ENCODE measurements at places on chromosomes 7 and 10.

DNA sequence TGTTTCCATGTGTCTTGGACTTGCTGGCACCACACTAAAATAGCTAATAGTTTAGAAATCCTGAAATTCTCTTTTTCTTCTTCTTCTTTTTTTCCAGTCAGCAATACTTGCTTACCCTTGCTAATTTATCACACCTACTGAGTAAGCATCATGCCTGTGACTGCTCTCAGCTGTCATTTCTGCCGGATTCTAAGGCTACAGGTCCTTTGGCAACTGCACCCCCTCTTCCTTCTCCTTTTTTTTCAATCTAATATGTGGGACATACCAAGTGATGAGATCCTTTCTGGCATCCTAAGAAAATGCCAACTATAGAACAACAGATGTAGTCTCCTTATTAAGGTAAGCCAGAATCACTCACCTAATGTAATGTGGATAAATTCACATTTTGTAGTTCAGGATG lies 444.7 kb downstream of the MAGI2 start:
- DNase-seq: peak; percentile 33

- DNase-seq: no peak
Measured at GRCh38 chr7:64651203-64651602, 14.7 kb upstream of the ZNF107 start.

- no peak for DNase-seq
Measured at GRCh38 chr10:48194830-48195229, 79.7 kb downstream of the FRMPD2 start.

- no peak for DNase-seq
Measured at GRCh38 chr7:64887756-64888508, 15.1 kb upstream of the ZNF273 start.

- no peak for DNase-seq
Measured at GRCh38 chr10:99292159-99292558, 37.0 kb upstream of the CNNM1 start.

DNA sequence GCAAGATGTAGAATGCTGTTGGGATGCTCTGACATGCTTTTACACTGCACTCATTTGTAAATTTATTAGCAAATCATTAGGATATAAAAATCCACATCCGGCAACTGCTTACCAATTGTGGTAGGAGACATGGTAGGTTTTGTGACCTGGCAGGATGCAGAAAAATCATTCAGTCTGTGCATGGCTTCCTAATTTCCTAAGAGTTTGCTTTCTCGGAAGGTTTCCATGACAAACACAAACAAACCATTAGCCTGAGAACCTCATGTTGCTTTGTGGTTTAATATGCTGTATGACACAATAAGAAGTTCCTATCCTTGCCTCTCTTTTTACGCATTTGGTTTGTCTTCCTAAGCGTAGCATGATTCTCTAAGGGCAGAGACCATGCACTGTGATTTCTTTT lies 14.7 kb upstream of the LMBR1 start:
- no peak for DNase-seq

DNA sequence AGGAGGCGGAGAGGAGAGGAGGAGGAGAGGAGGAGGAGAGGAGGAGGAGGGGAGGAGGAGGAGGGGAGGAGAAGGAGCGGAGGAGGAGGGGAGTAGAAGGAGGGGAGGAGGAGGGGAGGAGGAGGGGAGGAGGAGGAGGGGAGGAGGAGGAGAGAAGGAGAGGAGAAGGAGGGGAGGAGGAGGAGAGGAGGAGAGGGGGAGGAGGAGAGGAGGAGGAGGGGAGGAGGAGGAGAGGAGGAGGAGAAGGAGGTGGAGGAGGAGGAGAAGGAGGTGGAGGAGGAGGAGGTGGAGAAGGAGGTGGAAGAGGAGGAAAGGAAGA lies 15.5 kb upstream of the CRCP start:
- DNase-seq: no peak

GRCh38 chr7:79984210-79984609 lies 150.4 kb upstream of the GNAI1 start:
- no peak for DNase-seq

GRCh38 chr7:126780993-126781392 lies 471.7 kb downstream of the GRM8 start:
- no peak for DNase-seq

- no peak for DNase-seq
Measured at GRCh38 chr10:132834891-132835847, 49.2 kb upstream of the NKX6-2 start.

- DNase-seq: no peak
Measured at GRCh38 chr10:59589796-59590195, 119.9 kb downstream of the SLC16A9 start.

GRCh38 chr10:97328646-97329453 lies 5.7 kb downstream of the FRAT2 start:
- no peak for DNase-seq

DNA sequence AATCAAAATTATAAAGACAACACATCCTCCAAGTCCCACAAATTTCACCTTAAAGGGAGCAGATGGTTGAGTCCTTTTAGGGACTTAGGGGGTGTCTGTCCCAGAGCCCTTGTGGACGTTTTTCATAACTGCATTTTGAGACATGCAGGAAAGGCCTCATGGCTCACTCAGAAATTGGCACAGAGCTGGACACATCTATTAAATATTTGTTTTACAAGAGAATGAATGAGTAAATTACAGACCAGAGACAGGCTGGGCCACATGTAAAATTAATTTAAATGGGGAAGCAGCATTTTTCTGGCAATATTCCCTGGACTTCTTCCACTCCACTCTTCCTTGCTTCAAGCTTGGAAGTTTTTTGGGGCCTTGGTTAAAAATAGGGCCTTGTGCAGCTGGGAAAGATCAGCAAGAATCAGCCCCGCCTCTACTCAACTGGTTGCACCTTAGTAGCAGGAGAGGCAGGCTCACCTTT lies 20.0 kb downstream of the LAMB1 start:
- DNase-seq: no peak

- no peak for DNase-seq
Measured at GRCh38 chr10:73018632-73019031, 64.0 kb upstream of the PLA2G12B start.

GRCh38 chr7:35319606-35320005 lies 65.7 kb upstream of the TBX20 start:
- DNase-seq: no peak

- DNase-seq: no peak
Measured at GRCh38 chr7:24982917-24983316, 2.9 kb upstream of the OSBPL3 start.

DNA sequence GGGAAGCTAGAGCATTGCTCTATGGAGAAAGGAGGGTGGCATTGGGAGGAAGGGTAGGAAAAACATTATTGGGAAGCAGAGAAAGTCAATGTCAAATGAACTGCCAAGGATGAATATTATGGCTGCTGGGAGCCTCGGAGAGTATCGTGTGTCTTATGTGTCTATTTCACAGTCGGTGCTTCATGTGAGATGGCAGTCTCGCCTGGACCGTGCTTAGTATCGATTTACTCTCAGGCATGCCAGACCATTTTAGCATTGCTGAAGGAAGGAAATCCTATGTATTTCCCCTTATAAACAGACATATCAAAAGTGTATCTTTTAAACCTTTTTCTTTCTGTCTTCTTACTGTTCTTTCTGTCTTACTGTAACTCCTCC lies 612.6 kb downstream of the AUTS2 start:
- no peak for DNase-seq

DNA sequence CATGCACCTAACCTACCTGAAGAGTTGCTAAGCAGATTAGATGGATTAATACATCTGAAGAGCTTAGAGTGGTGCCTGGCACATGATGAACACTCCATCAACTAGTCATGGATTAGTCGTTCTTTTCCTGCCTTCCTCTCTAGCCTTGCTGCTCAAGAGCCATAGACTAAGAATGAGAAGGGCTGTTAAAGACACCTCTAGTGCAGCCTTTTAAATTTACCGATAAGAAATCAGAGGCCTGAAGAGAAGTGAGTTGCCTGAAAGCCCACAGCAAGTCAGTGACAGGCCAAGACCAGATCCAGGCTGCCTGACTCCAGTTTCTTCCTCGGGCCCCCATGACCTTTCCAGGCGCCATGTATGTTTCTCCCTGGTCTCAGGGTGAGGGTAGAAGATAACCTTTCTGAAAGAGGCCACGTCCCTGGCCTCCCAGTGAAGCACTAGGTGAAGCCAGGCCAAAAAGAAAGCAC lies 6.5 kb downstream of the TSPAN15 start:
- no peak for DNase-seq

DNA sequence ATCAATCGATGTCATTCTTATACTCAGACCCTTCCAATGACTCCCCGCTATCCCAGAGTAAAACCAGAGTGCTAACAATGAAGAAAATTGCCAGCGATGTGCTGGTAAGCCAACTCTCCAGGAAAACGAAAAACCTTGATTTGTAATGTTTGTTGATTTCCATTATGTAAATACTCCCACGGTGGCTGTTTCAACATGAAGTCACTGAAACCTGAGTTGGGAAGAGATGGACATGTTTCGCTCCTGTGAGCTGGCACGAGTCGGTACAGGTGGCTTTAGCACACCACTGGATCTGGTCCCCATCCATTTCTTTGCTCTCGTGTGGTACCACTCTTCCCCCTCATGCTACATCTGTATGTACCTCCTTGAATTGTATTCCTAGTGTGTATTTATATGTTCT lies 52.9 kb downstream of the AP3M1 start:
- DNase-seq: no peak

- DNase-seq: no peak
Measured at GRCh38 chr10:118210276-118210675, 131.8 kb downstream of the FAM204A start.

DNA sequence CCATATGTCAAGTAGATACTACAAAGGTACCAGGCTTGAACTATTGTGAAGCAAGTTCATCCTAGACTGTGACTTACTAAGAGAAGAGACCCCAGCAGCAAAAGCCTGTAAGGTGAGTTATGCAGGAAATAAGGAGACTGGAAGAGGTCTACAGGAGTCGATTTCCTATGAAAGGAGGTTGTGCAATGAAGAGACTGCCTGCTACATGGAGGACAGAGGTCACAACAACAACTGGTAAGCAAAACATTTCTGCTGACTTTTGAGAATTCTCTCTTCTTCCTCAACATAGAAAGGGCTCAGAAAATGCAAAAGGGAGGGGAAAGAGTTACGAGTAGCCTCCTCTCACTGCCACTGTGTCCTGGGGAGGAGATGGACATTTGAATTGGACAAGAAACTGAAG lies 42.4 kb downstream of the PDK4 start:
- no peak for DNase-seq

DNA sequence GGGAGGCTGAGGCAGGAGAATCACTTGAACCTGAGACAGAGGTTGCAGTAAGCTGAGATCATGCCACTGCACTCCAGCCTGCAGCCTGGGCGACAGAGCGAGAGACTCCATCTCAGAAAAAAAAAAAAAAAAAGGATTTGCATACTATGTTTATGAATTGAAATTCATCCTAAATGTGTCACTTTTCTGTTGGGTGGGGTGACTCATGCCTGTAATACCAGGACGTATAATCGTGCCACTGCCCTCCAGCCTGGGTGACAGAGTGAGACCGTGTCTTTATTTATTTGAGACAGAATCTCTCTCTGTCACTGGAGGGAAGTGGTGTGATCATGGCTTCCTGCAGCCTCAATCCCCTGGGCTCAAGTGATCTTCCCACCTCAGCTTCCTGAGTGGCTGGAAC lies 5.8 kb downstream of the ZNF212 start:
- no peak for DNase-seq

GRCh38 chr7:48617993-48618392 lies 306.4 kb upstream of the CDC14C start:
- DNase-seq: no peak

DNA sequence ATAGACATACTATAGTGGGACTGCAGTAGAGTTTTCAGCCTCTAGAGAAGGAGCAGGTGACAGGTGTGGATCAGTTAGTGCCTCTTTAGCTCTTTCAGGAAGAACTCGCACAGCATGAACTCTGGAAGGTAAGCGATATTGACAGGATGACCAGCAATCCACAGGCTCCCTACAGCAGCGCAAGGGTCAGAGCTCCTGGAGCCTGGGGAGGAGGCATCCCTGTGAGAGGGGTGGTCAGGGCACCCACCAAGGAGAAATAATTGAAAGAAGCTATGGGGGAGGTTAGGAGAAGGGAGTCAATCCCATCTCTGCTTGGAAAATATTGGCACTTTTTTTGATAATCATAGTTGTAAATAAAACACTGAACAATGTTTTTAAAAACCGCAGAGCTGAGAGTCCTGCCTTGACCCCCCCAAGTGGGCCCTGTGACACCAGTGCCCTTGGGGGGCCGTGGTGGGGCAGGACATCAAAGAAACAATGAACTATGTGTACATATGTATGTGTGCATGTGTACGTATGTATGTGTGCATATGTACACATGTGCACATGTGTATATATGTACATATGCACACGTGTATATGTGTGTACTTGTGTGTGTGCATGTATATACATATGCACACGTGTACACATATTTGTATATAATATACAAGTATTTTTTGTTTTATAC lies 13.8 kb downstream of the AKR1C3 start:
- DNase-seq: no peak

GRCh38 chr10:51139176-51139575 lies 64.9 kb downstream of the PRKG1 start:
- DNase-seq: no peak

- DNase-seq: no peak
Measured at GRCh38 chr7:70622936-70623335, 509.0 kb upstream of the GALNT17 start.

GRCh38 chr10:23291551-23292334 lies 52.9 kb downstream of the C10orf67 start:
- DNase-seq: peak; percentile 56

DNA sequence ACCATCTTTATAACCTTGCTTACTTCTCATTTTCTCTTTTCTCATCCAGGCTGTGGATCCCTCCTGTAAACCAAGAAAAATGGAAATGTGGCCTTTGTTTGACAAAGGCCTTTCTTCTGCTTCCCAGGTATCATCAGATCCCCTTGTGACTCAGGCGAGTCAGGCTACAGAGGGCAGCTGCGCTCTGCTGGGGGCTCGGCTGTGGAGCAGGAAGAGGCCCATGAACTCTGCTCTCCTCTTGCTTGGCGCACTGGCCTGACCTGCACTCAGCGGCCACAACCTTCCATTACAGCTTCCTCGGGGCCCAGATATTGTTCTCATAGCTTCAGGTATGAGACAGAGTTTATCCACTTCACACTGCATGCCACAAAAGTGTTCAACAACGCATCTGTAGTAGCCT lies 457.6 kb upstream of the COBL start:
- no peak for DNase-seq
